AG09309 (cell line): ENCODE measurements at places on chromosomes 12 and 14.

- no peak for DNase-seq
These were observed 21.6 kb upstream of the HNF1A start for GRCh38 chr12:120956579-120957300.

DNA sequence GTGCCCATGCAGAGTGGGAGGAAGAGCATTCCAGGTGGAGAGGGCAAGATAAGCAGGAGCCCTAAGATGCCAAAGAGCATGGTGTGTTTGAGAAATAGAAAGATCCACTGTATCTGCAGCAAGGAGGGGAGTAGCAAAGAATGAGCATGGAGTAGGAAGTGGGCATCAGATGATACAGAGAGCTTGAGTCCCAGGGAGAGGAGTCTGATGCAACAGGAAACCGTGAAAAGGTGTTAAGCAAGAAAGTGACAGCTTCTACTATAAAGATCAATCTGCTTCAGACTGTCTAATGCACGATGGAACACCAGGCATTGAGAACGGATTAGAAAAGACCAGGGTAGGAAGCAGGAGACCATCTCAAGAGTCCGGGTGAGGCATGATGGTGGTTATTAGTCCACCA lies 12.3 kb upstream of the GPRC5D start:
- no peak for DNase-seq

- DNase-seq: no peak
These were observed 11.5 kb downstream of the CBLN3 start for GRCh38 chr14:24417832-24418491.

DNA sequence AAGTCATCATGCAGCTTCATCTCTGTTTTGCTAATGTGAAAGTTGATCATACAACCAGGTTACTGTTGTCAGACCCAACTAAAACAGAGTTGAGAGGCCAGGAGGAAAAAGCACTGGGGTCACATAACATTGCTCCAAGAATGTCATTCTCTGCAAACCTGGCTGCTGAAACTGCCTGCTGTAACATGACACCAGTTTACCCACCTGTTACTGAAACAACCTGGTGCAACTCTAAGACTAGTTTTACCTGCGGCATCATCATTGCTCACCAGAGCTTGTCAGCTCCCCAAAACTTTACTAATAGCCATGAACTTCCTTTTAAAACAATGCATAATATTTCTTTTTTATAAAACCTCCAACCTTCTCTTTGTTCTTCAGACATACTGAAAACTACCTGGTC lies 30.7 kb upstream of the DEGS2 start:
- DNase-seq: no peak

DNA sequence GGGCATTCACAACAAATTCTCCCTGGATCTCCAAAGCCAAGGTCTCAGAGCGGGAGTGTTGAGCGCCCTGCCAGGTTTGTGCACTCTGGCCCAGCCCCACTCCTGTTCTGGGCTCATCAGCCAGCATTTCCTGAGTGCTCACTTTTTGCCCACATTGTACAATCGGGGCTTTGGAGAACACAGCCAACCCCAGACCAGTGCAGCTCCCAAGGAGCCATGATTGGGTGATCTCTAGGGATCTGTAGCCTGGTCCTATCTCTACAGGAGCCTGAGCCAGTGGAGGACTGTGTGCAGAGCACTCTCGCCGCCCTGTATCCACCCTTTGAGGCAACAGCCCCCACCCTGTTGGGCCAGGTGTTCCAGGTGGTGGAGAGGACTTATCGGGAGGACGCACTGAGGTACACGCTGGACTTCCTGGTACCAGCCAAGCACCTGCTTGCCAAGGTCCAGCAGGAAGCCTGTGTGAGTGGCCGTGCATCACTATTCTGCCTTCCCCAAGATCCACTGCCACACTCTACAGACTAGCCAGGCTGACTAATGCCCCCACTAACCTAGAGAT lies 2.8 kb downstream of the ARHGEF40 start:
- DNase-seq: no peak

GRCh38 chr12:22709292-22709691 lies 84.3 kb downstream of the ETNK1 start:
- no peak for DNase-seq

DNA sequence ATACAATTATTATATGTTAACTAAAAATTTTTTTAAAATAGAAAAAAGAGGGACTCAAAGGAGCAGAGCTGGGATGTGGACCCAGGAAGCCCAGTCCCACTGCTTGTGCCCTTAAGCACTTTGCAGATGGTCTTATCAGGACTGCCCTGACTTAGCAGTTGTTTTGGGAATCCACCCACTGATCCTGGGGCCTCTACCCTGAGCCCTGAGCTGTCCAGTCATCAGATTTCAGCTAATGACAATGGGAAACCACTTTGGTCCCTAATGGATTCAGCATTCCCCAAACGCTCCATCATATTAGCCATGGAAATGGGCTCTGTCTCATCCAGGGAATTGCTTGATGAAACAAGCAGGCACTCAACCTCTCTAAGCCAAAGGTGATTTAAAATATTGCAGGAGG lies 22.5 kb upstream of the WSCD2 start:
- no peak for DNase-seq

GRCh38 chr12:120079411-120080400 lies 36.8 kb downstream of the RAB35 start:
- DNase-seq: no peak

DNA sequence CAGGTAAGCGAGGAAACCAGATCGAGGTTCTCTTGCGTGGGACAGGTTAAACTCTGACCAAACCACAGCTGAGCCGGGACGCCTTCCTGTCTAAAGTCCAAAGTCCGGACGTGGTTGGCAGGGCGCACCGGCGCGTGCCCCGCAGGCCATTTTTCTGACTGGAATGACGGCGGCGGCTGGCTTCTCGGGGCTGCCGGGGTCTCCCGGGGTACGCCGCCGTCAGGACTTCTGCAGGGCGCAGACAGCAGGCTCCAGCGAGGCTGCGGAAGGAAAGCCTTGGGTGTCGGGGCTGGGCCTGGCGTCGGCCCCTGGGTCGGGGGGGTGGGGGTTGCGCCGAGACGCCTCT lies 32.8 kb downstream of the MIA2 start:
- DNase-seq: no peak

GRCh38 chr12:83150465-83151189 lies 463.9 kb downstream of the TMTC2 start:
- DNase-seq: no peak

DNA sequence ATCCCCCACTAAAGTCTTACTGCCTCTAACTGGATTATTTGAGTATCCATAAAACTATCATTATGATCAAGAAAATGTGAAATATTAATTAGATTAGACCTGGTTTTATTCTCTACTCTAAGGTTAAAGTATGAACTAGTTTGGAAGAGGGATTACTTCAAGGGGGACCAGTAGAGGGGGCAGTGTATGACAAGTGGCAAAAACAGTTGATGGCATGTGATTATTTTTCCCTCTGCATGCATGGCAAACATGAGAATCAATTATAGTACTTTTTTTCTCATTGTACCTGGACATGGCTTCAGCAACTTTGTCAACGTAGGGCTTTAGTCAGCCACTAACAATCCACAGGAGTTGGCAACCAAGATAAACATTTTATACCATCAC lies 145.0 kb upstream of the SLC38A2 start:
- DNase-seq: no peak

- DNase-seq: no peak
These were observed 628.2 kb upstream of the FOXG1 start for GRCh38 chr14:28138341-28138740.

DNA sequence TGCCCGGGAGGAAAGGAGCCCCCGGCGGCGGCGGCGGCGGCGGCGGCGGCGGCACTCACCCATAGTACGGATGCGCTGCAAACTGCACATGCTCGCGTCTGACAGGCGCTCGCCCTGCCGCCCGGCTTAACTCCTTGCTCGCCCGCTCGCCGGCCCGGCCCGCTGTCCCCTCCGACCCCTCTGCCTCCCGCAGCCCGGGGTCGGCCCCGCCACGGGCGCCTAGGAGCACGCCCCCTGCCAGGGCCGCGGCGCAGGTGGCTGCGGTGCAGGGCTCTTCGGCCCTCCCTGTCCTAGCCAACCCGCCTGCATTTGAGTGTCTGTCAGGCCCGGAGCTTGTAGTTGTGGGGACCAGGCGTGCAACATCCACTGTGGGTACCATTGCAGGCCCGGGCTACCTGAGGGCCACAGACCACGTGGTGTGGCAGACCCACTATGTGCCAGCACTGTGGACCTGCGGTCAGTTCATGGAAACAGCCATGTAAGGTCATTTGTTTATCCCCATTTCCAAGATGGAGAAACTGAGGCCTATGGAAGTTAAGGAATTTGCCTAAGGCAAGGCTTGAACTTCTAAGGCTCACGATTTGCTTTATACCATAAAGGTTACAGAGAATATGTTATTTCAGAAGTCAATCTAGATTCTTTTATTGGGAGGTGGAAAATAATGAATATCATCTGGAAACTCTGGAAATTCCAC lies 17.6 kb upstream of the PLEKHH1 start:
- DNase-seq: no peak
